Epithelial cell of proximal tubule (primary cell): ENCODE measurements at places on chromosomes 5 and 9. TPM values are rescaled to one million over a fixed set of nuclear protein-coding genes. Genes with fewer than 3 reads are reported as not detected.

IRX4 gene
- total RNA-seq, result 0.72 TPM in 1 of 2 replicates, not detected in the other

MACIR gene
- total RNA-seq, result 10.8 and 11.9 TPM in 2 replicates

EQTN gene
- total RNA-seq, result not detected in 2 replicates

CCDC183 gene
- 0.06 TPM in 1 of 2 replicates, not detected in the other for total RNA-seq

OR1J2 gene
- not detected in 2 replicates for total RNA-seq

AJM1 gene
- 0.51 and 2.2 TPM in 2 replicates for total RNA-seq

BNC2 gene
- 2.9 and 3.7 TPM in 2 replicates for total RNA-seq

SHLD3 gene
- 1.8 and 2.0 TPM in 2 replicates for total RNA-seq

IL13 gene
- total RNA-seq, result not detected in 2 replicates

SNCB gene
- total RNA-seq, result 0.17 TPM in 1 of 2 replicates, not detected in the other

PCDHGA8 gene
- total RNA-seq, result 0.14 and 1.0 TPM in 2 replicates

SLC6A7 gene
- not detected in 2 replicates for total RNA-seq

NEUROG1 gene
- total RNA-seq, result not detected in 2 replicates

PCDHGA2 gene
- total RNA-seq, result 0.23 and 0.72 TPM in 2 replicates

SLC22A4 gene
- 0.75 and 1.6 TPM in 2 replicates for total RNA-seq

HTR1A gene
- total RNA-seq, result not detected in 2 replicates

TAF1L gene
- under 0.01 TPM in 1 of 2 replicates, not detected in the other for total RNA-seq

GRXCR2 gene
- total RNA-seq, result not detected in 2 replicates

OTULINL gene
- 1.8 and 4.3 TPM in 2 replicates for total RNA-seq

IFNA13 gene
- not detected in 2 replicates for total RNA-seq

HSPB3 gene
- total RNA-seq, result not detected in 2 replicates

SLC24A2 gene
- not detected in 2 replicates for total RNA-seq

FAM151B gene
- 0.06 and 0.51 TPM in 2 replicates for total RNA-seq

WHRN gene
- 1.7 and 5.2 TPM in 2 replicates for total RNA-seq

KIF24 gene
- total RNA-seq, result 2.2 and 5.2 TPM in 2 replicates

MYMK gene
- not detected in 2 replicates for total RNA-seq

PCDHGA7 gene
- 0.23 and 0.29 TPM in 2 replicates for total RNA-seq

IL33 gene
- total RNA-seq, result 1.3 TPM in 1 of 2 replicates, not detected in the other

STRBP gene
- total RNA-seq, result 18.2 and 22.1 TPM in 2 replicates

FIBCD1 gene
- total RNA-seq, result 0.29 TPM in 1 of 2 replicates, not detected in the other

NDUFA8 gene
- total RNA-seq, result 49.4 and 59.8 TPM in 2 replicates

SLC27A6 gene
- total RNA-seq, result 0.80 TPM in 1 of 2 replicates, not detected in the other

TICAM2 gene
- total RNA-seq, result 1.2 and 1.7 TPM in 2 replicates

ODF2 gene
- 32.6 and 38.2 TPM in 2 replicates for total RNA-seq

HARS1 gene
- 83.0 and 123 TPM in 2 replicates for total RNA-seq

PDE8B gene
- total RNA-seq, result 0.35 and 0.94 TPM in 2 replicates

GABRA6 gene
- not detected in 2 replicates for total RNA-seq

NR5A1 gene
- total RNA-seq, result not detected in 2 replicates

ZNG1C gene
- total RNA-seq, result 12.9 and 22.4 TPM in 2 replicates

STK32A gene
- total RNA-seq, result 0.63 TPM in 1 of 2 replicates, not detected in the other

ZNF474 gene
- total RNA-seq, result not detected in 2 replicates

SH3TC2 gene
- total RNA-seq, result 2.3 and 2.7 TPM in 2 replicates

SV2C gene
- total RNA-seq, result not detected in 2 replicates

HAUS6 gene
- total RNA-seq, result 27.2 and 28.5 TPM in 2 replicates

ZDHHC12 gene
- 106 and 119 TPM in 2 replicates for total RNA-seq

CCL21 gene
- total RNA-seq, result not detected in 2 replicates

SAXO1 gene
- total RNA-seq, result not detected in 2 replicates

TEX48 gene
- total RNA-seq, result not detected in 2 replicates

KCNMB1 gene
- not detected in 2 replicates for total RNA-seq

BTNL9 gene
- total RNA-seq, result 0.22 TPM in 1 of 2 replicates, not detected in the other

RBM27 gene
- 16.5 and 17.4 TPM in 2 replicates for total RNA-seq

AMBP gene
- not detected in 2 replicates for total RNA-seq

OR13J1 gene
- total RNA-seq, result not detected in 2 replicates

NKD2 gene
- total RNA-seq, result not detected in 2 replicates

PAXX gene
- 70.1 and 81.7 TPM in 2 replicates for total RNA-seq

NMUR2 gene
- total RNA-seq, result 0.22 TPM in 1 of 2 replicates, not detected in the other

FOXD4 gene
- 0.07 and 0.46 TPM in 2 replicates for total RNA-seq

TRIM36 gene
- total RNA-seq, result 3.9 and 4.8 TPM in 2 replicates
